Stimulated activated CD4-positive, alpha-beta T cell treated with anti-CD3 and anti-CD28 coated beads, TNF-alpha, amount 100 ng/mL, for 48 hours (primary cell): ENCODE measurements at places on chromosomes 2 and 18.

- DNase-seq, result no peak
These were observed 17.3 kb upstream of the TTR start for GRCh38 chr18:31574359-31574758.

GRCh38 chr2:33321876-33322483 lies 154.5 kb upstream of the RASGRP3 start:
- no peak for DNase-seq

- no peak for DNase-seq
These were observed 176.5 kb upstream of the SPRED2 start for GRCh38 chr2:65608916-65609315.

DNA sequence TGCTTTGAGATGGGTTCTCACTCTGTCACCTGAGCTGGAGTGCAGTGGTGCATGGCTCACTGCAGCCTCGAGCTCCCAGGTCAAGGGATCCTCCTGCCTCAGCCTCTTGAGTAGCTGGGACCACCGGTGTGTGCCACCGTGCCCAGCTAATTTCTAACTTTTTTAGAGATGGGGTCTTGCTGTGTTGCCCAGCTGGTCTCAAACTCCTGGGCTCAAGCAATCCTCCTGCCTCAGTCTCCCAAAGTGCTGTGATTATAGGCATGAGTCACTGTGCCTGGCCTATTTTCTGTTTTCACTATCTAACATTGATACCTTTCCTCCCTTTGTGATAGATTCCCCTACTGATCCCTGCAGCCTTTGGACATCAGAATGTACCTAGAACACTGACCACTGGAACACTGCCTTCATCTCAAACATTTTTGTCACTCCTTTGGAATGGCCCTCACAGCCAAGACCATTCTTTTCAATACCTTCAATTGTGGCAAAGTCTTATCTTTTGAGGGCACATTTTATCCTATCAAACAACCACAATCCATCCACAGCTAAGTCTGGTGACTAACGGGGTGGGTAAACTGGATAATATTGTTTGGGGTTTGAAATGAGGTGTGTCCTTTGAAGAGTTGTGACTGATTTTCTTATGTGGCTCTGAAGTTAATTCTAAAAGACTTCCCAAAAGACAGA lies 43.7 kb downstream of the EPAS1 start:
- no peak for DNase-seq

GRCh38 chr2:154032220-154032619 lies 160.5 kb downstream of the GALNT13 start:
- DNase-seq, result no peak

- no peak for DNase-seq
These were observed 70.4 kb downstream of the EIPR1 start for GRCh38 chr2:3307236-3307635.

- no peak for DNase-seq
These were observed 57.5 kb downstream of the KIF5C start for GRCh38 chr2:148932536-148932935.

GRCh38 chr2:164568317-164568716 lies 53.0 kb downstream of the GRB14 start:
- no peak for DNase-seq

DNA sequence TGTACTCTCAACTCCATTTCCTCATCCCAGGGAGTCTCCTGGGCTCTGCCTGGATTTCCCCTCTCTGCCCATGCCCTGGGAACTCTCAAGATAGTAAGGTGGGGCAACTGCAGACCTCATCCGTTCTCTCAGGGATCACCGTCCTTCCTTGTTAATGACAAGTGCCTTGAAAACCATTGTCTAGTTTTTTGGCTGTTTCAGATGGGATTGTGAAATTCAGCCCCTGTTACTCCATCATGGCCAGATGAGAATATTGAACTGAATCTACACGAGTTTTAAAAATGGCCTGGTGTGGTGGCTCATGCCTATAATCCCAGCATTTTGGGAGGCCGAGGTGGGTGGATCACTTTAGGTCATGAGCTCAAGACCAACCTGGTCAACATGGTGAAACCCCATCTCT lies 665 bp upstream of the HRH4 start:
- DNase-seq, result no peak

DNA sequence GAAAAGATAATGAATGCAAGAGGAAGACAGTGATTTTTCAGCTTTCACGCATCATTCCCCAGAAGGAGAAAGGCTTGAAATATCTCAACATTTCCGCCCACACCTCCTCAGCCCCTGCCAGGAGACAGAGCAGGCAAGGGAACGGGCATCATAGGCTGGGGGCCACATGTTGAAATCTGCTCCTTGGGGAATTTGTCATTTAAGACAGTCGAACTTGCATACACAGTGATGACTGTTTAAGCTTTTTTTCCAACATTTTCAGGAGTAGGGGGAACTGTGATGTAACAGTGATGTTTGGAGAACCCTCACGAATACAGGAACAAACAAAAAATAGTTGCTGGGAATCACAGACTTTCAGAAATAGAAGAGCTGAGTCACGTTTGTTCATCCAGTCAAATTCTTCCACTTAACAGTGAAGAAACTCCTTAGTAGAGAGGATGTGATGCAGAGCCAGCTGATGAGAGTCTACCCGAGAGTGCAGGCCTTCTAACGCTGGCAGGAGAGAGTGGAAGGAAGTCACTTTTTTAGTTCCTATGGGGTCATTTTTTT lies 266.8 kb downstream of the ALPK2 start:
- no peak for DNase-seq

GRCh38 chr18:80228051-80228848 lies 19.1 kb downstream of the PARD6G start:
- no peak for DNase-seq

GRCh38 chr2:203463266-203463678 lies 71.8 kb downstream of the RAPH1 start:
- DNase-seq, result no peak

- DNase-seq, result no peak
These were observed 102.8 kb downstream of the SMAD7 start for GRCh38 chr18:48847807-48848486.
